HTR-8/SVneo (cell line): ENCODE measurements at places on chromosomes 7 and 10.

DNA sequence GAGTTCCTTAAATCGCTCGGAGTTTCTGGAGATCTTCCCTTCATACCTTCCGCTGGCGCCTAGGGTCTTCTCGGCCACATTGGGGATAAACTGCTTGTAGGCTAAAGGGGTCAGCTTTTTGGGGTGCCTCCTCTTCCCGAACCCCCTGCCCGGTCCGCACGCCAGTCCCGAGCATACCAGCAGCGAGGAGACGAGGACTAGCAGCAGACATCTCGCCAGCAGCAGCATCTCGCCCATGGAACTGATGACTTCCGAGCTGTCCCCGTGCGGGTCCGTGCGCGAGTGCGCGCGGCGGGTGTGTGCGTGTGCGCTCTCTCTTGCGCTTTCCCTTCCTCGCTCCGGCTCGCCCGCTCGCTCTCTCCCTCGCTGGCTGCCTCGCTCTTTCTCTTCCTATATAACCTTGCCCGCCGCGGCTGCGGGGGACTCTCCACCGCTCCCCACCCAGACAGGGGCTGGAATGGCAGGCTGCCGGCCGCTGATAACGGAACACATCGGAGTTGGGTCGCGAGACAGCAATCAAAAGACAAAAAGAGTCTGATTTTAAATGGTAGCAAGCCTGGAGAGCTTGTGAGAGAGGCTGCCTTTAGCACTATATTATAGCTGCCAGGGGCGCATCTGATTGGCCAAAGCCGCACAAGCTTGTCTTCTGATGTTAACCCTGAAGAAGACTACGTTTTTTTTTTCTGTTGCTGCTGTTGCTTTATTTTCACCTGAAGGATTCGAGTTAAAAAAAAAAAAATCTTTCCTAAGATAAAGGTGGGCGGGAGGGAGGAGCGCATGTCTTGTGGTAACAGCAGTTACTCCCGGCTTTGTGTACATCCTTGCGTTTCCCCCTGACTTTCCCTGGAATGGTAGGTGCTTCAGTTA lies at the start of gene SHH:
Gene SHH (minus strand): TSS at position 569 of the 867 bp plus-strand sequence. CDS start 341 bp downstream, at position 228.
- DNase-seq: no peak

DNA sequence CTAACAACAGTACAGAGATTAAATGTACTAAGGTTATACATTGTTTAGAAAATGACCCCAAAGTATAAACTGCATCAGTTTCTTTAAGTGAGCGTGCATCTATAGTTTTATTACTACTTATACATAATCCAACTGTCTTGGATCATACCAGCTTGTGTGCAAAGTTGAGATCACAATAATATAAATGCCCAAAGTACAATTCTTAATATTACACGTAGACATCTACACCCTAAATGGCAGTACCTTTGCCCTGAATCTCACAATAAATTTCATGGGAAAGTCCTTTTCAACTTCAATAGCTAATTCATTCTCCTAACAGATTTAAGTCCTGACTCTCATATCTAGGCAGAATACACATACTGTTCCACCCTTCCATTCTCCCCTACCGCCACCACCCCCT lies 11.8 kb downstream of the SCIN start:
- no peak for DNase-seq

- no peak for DNase-seq
Observed at GRCh38 chr10:44216073-44216472, 168.8 kb downstream of the CXCL12 start.

DNA sequence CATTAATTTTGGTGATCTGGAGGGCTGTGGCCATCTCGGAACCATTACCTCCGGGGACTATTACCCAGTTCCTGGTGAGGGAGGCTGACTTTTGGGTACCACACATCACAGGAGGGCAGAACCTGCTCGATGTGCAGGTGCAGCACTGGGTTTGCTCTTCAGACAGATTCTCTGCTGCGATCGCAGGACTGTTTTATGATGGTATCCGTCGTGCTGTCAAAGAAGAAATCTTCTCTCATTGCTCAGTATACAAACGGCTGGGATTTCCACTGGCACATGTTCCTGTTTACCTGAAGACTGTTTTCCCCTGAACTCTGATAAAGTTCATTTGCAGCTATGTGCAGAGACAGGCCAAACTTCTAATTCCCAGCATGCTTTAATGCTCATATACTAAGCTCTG lies 27.2 kb upstream of the SHH start:
- DNase-seq: no peak

GRCh38 chr10:45463244-45464116 lies 89.5 kb downstream of the ALOX5 start:
- DNase-seq: no peak

DNA sequence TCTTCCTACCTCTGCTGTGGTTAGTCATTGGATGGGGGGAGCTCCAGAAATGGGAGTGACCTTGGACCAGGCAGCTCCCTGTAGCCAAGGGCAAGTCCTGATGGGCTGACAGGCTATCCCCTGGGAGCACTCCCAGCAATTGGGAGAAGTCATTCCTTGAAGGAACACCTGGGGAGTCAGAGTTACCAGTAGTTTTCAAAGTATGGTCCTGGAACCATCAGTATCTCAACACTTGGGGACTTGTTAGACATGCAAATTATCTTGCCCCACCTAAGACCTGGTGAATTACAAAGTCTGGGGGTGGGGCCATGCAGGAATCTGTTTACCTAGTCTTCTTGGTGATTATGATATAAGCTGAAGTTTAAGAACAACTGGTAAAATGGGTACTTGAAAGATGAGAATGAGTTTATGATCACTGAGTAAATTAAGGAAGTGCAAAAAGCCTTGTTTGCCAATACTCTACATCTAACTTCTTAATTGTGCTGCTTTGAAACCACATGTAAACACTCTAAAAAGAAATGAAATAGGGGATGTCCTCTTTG lies 287.3 kb upstream of the LRRN3 start:
- DNase-seq: no peak

- no peak for DNase-seq
Observed at GRCh38 chr7:5519515-5519928, 95.9 kb upstream of the TNRC18 start.

DNA sequence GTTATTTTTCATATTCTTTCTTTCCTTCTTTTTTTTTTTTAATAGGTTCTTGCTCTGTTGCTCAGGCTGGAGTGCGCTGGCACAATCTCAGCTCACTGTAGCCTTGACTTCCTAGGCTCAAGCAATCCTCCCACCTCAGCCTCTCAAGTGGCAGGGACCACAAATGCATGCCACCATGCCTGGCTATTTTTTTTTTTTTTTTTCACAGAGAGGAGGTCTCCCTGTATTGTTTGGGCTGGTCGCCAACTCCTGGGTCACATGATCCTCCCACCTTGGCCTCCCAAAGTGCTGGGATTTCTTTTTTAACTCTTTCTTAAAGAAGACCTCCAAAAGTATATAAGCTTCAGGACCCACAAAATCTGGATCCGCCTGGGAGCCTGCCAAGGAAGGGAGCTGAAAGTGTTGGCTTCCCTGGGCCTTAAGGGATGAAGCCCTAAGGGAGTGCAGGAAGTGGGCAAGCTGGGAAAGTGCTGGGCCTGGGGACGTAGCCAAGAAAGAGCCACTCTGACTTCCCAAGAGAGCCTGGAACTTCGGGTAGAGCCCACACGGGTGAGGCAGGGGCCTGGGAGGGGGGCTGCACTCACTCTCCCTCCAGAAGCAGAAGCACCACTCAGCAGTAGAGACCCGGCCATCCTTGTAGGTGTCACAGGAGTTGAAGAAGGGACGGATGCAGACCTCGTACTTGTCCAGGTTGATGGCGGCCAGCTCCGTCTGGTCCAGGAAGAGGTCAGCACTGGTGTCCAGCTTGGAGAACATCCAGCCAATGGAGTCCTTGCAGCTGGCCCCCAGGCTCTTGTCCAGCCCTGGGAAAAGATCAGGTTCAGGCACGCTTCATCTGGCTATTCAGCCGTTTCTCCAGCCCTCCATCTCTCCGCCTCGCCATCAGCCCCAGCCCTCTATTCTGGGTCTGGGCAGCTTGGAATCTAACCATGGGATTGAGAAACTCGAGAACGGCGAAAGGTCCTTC lies 21.8 kb downstream of the SPOCK2 start:
- DNase-seq: no peak

GRCh38 chr7:115088893-115089292 lies 167.0 kb downstream of the MDFIC start:
- no peak for DNase-seq

DNA sequence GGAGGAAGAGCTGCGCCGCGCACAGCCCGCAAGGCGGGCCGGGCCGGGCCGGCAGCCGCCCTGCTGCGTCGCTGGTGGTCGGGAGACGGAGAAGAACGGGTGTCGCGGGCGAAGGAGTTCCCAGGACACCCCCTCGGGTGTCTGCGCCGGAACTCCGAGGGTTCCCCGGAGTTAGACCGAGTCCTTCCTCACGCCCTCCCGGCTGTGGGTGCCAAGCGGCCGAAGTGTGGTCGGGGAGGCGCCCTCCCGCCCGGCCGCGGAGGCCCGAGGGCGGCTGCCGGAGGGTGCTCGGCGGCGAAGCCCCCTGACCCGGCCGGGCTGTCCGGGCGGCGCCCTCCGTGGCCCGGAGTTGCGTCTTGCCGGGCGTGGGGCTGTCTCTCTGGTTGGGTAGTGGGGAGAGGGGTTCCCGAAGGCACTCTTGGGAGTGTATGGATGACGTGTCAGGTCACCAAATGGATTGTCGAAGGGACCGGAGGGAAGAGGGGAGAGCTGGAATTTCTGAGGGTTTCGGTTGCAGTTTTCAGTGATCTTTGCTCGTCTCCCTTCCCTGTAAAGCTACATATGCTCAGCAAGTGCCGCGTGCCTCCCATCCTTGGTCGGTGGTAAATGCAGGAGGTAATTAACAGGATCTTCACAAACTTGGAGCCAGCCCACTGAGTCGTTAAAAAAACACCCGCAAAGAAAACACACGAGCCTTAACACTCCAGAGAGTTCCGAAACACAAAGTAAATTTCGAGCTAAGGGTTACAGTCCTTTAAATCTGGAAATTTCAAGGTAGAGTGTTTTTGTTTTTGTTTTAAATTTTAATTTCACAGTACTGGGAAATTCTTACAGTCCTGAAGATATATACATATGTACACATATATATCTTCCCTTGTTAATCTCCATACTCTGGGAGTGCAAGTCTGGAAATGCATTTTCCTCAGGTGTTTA lies 871 bp downstream of the ST7 start:
- peak; percentile 66 for DNase-seq

DNA sequence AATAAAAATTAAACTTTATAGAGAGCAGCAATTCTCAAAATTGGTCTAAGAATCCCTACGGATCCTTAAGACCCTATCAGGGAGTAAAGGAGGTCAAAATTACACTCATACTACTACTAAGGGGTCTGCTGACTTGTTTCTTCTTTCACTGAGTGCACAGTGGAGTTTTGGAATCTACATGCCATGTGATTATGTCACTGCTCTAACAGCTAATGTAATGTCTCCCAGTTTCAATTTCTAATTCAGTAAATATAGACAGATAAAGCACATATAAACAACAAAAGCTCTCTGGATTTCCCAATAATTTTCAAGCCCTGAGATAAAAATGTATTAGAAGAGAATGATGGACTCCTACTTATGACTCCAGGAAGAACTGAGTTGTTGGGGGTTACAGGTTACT lies 74.6 kb downstream of the WAPL start:
- DNase-seq: no peak
